ENCODE measurements at places on chromosomes 5 and 9.

DNA sequence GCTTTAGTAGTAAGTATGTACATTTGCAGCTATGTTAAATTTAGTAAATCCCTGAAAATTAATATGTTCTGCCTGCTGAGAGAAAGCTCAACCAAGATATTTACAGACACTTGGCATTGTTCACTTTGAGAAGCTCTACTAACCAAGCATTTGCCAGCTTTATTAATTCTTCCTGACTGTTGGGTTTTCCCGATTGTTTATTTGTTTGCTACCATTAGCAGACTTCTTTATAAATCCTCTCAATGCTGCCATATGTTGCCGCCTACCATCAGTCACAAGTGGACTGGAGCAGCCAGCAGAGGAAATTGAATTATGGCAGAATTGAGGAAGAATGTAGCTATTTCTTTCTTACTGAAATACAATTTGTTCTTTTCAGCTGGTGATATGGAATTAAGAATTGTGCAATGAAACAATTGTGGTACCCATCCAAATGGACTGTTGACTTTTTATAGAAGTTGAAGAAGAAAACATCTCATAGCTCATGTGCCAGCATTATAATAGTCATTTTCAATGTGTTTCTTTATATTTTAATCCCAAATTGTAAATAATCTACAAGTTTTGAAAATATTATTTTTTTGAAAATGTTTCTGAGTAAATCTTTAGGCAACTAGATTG, 588.7 kb upstream of the CDH6 start:
- no peak for DNase-seq

GRCh38 chr5:91532281-91532680, 149.2 kb upstream of the ARRDC3 start:
- DNase-seq = no peak

GRCh38 chr9:88922091-88922490, 69.2 kb upstream of the S1PR3 start:
- peak; percentile 21 for DNase-seq

DNA sequence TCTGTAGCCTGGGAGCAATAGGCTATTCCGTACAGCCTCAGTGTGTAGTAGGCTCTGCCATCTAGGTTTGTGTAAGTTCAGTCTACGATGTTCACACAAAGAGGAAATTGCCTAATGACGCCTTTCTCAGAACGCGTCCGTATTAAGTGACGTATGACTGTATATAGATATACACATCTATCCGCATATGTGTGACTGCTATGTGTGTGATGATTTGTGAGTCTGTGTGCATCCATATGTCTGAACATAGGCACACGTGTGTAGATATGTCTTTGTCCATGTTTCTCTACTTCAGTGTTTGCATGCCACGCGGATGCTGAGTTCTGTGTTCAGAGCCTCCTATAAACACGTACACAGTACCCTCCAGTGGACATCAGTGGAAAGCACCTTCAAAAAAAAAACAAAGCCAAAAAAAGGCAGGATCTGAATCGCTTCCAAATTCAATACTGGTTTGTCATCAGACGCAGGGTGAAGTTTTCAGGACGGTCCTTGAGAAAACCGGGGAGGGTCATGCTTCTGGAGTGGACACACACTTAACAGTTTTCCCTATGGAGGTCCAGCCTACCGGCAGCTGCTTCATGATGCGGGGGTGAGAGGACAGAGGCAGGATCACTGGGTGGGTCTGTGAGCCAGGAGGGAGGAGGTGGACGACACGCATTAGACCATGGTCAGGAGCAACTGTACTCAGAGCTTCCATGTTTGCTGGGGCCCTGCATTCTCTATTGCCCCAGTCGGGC, 29.5 kb upstream of the ALDH1B1 start:
- DNase-seq = no peak

DNA sequence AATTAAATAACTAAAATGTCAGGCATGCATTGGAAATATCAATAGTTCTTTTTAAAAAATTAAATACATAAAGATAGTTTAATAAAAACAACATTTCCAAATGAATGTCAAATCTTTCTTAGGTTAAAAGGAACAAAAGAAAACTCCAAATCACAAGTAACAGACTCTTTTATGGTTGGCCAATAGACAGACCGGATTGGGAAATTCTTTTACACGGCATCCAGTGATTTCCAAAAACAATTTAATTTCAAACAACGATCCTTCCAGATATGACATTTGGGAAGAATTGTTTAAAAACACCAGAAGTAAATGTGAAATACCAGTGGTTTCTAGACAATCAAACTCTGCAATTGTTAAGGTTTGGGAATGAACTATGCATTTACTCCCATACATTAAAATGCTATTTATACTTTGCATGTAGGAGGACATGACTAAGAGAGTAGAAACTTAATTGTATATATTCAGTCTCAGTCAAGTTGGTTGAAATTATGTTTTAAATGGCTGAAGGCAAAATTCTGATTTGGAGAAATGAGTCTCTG, 32.8 kb downstream of the ZNF474 start:
- no peak for DNase-seq

DNA sequence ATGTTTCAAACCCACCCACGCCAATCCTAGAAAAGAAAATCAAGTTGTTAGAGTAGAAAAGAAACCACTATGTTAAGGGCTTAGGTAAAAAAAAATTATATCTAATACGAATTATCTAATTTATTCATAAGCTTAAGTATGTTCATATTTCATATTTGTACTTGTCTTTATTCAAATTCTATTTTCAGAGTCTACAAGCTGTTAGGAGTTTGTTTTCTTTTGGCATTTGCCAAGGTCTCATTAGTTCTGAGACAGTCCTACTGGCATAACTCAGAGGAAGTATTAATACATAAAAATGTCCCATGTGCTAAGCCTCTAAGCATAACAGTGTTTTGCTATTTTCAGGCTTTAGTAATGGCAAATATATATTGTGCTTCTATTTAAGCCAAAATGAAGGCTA, 57.6 kb downstream of the STARD4 start:
- no peak for DNase-seq

DNA sequence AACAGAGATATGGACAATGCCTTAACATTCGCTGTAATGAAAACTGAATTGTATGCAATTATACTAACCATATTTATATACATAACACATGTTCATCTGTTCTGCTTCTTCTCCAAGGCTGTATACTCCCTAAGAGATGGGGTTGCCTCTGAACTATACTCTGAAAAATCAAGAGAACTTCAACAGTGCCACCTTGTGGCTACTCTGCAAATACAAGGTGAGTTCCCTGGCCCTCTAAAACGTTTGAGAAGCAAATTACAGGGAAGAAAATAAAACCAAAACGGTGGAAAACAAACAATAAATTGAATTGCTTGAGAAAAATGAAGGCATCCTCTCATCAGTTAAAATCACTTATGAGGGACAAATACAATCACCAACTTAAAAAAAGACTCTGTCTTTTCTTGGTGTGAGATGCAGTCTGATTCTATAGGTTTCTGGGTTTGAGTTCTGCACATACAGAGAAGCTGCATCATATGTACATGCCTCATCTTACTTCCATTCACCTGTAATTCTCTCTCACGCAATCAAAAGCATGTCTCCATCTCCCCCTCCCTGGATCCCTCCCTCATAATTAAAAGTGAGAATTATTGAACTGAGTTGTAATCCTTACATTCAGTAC, 98.6 kb downstream of the FBXW11 start:
- DNase-seq = no peak

- DNase-seq = no peak
Observed at GRCh38 chr5:78588507-78588906, 60.1 kb downstream of the LHFPL2 start.

DNA sequence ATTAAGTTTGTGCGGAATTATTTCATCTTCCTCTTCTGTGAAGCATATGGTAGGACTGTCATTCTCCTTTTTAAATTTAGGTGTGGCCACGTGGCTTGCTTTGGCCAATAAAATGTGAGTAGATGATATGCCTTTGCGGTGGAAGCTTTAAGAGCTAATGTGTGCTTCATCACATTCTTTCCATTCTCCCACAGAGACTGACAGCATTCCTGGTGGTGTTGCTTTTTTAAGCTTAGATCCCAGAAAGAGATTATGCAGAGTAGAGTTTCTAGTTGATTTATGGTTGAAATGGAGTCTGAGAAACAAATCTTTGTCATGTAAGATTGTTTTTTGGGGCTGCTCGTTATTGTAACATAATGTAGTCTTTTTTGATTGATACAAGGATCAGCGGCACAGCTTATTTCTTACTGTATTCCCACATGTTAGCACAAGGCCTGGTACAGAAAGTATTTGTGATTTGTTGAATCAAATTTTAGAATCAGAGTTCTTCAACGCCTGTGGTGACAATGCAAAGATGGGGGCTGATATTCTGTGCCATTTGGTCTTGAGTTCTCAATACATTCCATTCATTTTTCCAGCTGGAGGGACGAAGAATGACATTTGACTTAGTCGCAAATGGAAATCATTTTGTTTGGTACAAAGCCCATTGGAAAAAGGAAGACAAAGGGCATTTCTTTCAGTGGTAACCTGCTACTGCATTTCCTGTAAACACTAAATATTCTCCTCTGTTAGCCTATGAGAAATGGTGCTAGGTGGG, 209.9 kb upstream of the VLDLR start:
- no peak for DNase-seq

GRCh38 chr9:89780959-89781358, 176.1 kb downstream of the GADD45G start:
- DNase-seq = no peak

DNA sequence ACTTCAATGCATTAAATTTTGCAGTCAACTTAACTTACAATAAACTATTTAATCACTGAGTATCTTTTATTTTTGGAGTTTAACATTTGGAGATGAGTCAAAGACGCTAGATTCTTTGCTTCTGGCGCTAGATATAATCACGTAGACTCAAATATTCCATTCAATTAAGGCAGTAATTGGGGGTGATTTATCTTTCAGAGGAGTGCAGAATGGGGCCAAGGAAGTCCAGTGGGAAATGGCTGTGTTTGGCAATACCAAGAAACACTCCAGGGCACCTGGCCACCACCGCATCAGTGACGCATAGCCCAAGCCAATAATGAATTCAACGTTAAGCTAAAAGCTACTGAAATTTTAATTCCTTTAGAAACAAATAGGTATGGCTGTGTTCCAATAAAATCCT, 81.2 kb downstream of the PHAX start:
- no peak for DNase-seq

- DNase-seq = no peak
Observed at GRCh38 chr5:148827723-148828122, 1.3 kb downstream of the ADRB2 start.

DNA sequence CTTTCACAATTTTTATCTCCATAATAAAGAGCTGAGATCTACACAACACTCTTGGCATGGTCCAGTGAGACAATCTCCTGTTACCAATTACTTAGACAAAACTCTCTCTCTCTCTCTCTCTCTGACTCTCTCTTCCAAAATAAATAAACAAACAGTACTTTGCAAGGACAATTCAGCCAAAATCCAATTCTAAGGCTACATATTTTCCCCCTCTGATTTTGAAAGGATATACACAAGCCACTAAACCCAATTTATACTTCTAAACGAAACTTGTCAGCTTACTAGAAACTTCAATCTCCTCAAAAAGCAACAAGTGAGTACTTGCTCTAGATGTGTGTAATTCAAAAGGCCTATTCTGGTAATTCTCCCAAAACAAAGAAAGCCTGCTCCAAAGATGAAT, 26.3 kb upstream of the TNPO1 start:
- DNase-seq = no peak

GRCh38 chr5:109180668-109181067, 229.1 kb downstream of the PJA2 start:
- DNase-seq = no peak

GRCh38 chr5:368183-369084, 46.9 kb downstream of the AHRR start:
- no peak for DNase-seq

DNA sequence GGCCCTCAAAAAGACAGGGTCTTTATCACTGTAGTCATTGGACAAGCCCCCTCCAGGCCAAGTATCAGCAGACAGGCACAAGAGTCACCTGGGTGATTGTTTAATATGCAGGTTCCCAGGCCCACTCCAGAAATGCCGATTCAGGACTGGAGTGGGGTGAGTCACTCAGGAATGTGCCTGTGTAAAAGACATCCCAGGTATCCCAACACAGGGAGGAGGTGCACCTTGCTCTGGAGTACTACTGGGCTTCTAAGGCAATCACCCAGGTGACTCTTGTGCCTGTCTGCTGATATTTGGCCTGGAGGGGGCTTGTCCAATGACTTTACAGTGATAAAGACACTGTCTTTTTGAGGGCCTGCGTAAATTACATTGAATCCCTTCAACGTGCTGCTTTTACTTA, 40.6 kb downstream of the ACTL7B start:
- no peak for DNase-seq

DNA sequence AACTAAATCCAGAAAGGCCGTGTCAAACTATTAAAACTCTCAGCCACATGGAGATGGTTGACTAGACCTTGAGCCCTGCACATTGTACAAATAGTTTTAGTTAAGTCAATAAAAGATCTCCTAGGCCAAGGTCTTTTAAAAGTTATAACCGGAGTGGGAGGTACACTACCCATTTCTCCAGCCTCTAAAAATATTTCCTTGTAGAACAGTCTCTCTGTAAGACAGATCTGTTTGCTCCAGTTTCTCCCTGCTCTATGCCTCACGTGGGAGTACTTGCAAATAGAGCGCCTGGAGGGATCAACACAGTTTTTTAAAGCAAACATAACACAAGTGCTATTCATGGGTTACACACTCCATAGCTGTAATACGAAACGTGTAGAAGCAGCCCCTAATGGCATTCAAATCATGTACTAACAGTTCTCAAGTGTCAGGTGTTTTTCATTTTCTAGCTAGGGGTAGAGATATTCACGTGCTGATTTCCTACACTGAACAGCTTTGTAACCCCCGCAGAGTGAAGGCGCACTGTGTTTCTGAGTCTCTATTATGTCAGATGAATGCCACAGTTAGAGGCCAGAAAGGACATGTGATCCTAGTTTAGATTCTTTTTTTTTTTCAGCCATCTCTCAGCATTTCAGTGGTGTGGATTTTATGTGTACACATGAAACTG, 703.4 kb upstream of the GRAMD2B start:
- DNase-seq = no peak

DNA sequence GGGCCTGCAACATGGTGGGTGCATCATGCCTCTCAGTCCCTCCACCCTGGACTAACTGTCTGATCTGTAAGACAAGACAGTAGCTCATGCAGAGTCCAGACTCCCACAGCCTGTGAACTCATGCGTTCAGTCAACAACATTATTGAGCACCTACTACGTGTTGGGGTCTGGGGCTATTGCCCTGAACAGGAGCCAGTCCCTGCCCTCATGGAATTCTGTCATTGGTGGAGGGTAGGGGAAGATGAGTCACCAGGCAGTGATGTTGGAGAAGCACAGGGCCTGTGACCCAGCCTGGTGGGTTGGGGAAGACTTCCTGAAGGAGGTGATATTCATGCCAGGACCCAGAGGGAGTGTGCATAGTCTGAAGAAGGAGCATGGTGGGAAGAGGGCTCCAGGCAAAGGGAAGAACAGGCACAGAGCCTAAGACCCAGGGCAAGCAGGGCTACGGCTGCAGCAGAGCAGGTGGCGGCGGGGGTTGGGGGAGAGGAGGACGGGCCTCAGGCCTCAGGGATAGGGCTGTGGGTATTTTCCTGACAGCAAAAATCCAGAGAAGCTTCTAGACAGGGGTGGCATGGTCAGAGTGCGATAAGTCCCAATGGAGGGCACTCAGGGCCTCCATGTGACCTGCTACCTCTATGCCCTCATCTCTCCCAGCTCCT, 26.7 kb upstream of the PSD2 start:
- no peak for DNase-seq

Data from activated effector memory CD4-positive, alpha-beta T cell treated with Interleukin-2 at 50 U/mL for 16 hours (primary cell).